NCI-H1930 (cell line): ENCODE measurements at places on chromosomes 6 and 20.
A peak's percentile ranks its signal among the peaks of the same experiment; 100 is the strongest.

DNA sequence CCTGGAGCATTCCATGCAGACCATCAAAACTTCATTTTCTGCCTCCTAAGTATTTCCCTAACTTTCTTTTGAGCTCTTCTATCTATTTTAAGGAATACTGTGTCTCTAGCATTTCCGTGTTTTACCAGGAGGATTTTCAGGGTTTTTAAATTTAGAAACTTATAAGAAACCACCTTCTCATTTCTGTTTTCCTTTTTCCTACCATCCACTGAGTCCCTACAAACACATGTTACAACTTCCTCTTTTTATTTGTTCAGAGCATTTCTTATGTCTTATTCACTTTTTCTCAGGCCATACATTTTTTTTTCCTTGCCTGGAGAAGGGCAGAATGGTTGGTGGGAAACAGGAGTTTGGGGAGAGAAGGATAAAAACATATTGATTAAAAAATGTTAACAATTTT, 130.0 kb upstream of the BMP5 start:
- no peak for DNase-seq

DNA sequence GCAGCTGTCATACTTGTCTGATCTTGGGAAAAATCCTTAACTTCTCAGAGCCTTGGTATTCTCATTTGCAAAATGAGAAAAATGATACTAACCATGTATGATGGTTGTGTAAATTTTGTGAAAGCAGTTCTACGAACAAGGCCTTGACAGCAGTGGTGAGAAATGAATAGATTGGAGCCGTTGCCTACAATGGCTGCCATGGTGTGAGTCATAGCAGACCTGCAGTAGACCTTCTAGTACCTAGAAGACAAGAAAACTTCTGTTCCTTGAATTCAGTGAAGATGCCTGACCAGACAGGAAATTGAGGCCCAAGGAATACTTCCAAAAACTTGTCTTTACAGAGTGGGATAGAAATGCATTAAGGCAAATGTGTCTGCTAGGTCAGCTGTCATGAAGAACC, 338.9 kb downstream of the QKI start:
- DNase-seq = no peak

DNA sequence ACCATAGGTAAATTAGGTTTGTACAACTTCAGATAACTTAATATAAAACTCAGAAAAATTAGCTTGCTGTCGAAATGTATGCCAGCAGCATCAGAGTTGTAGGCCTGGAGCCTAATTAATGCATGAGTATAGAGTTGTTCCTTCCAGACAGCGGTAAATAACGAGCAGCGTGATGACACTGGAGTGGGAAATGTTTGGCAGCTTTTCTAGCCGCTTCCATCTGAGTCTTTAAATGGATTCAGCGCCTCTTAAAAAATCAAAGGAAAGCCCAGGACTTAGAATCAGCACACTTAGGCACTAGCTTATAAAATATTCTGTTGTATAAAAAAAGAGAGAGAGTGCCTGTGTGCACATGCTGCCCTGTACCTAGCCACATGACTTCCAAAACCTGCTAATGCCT, 43.7 kb upstream of the SYNJ2 start:
- no peak for DNase-seq

DNA sequence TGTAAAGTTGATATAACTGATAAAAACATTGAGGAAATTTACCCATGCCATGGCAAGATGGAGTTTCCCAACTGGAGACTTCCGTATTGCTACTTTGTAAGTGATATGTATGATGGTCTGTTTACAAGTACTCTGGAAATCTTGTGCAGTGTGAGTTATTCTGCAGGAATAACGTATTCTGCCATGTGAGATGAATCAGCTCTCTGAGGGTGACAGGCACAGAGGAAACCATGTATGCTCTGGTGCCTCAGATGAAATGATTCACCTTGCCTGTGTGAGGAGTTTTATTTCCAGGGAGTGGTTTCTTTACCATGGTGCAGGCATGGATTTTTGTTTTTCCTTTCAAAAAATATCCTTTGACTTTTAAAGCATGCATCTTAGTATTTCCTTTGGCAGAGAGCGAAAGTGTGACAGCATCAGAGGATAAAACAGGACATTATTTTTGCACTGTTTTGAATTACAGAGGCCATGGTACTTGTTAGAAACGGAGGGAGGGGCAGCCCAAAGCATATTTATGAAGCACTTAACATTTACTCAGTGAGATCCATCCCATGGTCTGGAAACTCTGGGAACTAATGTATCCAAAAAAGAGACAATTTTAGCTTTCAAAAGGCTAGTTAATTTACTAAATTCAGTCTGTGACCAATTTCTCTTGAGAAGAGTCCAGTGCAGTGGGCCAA, 36.0 kb upstream of the MTRF1L start:
- no peak for DNase-seq

GRCh38 chr6:157632821-157633220, 190.2 kb upstream of the SNX9 start:
- no peak for DNase-seq

DNA sequence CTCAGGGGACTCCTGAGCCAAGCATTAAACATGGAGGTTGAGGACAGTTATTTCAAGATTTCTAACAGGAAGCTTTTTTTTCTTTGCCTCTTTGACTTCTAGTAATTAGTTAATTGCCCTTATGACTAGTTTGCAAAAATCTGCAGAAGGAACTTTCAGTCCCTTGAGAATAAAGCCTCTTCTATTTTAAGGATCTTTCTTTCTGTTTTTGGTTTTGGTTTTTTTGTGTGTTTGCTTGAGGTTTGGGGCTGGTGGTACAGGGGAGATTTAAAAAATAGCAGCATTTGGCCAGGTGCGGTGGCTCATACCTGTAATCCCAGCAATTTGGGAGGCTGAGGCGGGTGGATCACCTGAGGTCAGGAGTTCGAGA, 259.3 kb downstream of the BMP7 start:
- DNase-seq = no peak

DNA sequence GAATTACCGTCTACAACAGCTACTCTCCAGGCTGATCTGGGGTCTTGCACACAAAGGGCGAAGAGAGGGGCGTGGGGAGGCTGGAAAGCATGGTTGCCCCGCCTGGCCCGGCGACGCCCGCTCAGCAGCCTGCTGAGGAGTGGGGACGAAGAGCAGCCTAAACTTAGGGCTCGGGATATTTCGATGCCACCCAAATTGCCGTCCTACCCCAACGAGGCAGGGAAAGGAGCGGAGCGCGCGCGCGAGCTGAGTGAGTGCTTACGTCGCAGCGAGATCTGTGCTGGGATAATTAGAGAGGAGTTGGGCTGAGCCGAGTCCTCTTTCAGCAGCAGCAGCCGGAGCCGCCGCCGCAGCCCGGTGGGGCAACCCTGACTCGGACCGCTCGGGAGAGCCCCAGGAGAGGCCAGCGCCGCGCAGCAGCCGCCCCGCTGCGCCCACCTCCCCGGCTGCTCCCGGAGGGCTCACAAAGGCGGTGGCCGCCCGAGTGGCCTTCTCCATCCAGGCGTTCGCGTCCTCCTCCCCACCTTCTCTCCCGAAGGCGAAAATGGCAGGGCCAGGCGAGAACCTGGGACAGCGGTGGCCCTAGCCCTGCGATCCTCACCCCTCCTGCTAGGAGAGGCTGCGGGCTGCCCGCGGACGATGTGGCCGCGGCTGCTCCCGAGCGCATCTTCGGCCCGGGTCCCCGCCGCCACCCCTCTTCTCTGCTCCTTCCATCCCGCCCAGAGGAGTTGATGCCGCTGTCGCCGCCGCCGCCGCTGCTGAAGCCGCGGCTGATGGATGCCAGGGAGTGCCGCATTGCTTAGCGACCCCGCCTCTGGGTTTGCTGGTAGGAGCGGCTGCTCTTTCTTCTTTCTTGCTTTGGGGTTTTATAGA, at the start of gene CLVS2:
Gene CLVS2, plus strand, starts transcription at position 315 of the 873 bp plus-strand sequence. CDS start 1,543 bp downstream, outside the sequence.
- peak; percentile 45 for DNase-seq

DNA sequence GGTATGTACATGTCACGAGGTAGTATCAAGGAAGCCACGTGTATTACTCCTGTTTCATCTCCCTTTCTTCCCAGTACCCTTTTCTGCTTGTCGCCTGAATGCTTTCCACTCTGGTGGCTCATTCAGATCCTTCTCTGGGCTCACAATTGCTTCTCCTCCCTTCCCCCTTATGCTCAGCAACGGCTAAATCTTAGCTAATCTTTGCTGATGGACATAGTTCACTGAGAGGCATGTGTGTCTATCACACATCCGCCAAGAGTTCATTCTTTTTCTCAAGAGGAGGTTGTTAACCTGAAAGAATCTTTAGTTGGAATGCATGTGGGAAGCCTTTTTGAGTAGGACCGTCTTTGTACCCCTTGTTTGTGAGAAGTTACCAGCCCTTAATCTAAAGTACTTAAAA, 25.8 kb upstream of the MROH8 start:
- DNase-seq = no peak

- no peak for DNase-seq
Measured at GRCh38 chr6:159535656-159536350, 157.2 kb downstream of the SOD2 start.

DNA sequence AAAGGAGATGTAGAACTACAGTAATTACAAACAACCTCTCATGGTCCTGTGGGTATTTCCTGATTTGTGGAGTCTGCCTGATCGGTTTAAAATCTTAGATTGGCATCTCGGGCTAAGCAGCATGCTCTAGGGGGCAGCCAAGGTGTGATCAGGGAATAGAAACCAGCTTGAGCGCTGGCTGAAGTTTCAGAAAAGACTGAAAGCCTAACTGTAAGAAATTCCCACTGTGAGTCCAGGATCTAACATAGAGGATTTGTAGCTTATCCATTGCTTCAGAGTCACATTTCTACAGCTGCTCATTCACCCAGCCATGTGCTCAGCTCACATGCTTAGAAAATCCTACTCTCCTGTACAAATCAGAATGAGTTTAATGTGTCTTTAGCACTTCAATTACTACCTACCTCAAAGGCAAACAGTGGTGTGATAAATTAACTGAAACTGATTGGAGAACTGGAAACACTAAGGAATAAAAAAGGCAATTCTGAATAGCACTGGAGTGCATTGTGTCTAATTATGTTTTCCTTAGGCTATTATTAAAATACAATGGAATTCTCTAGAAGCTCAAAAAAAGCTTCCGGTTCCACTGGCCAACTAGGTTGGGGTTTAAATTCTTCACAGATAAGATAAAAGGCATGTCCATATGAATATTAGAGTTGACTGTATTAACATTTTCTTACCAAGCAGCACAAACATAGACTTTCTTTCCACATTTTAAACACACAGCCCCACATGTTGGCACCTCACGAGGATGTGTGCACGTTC, 73.8 kb upstream of the MPC1 start:
- no peak for DNase-seq

DNA sequence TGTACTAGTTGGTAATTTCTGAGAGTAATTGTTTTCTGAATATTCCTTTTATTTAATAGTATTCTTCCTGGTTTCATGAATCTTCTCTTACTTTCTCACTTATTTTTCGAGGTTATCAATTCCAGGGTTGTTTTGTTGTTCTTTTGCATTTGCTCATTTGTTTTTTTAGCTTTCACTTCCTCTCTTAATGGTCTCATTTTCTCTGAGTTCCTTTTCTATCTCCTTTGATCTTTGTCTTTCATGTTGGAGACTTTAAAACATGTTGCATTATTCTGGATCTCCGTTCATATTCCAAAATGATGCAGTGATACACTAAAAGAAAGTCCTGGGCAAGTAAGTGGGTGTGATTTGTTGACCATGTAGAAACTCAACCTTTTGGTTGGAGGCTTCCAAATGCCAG, 345.3 kb upstream of the SLC35B3 start:
- DNase-seq = no peak

DNA sequence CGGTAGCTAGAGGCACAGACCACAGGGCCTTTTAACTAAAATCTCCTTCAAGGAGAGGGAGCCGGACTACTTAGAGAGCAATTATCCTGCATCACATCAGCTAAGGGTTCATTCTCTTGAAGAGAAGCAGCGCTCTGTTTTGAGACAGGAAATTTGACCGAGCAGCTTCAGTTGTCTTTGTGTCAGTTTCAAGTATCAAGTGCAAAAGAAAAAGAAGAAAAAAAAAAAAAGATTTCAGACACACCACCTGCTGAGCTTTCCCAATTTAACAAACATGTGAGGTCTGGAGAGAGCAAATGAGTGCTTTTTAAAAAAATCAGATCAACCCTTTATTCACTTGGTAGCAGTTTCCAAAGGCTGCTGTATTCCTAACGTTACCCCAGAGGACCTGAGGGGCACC, 273.5 kb upstream of the POU3F2 start:
- no peak for DNase-seq

GRCh38 chr6:43825187-43826115, 55.4 kb downstream of the VEGFA start:
- DNase-seq = no peak

DNA sequence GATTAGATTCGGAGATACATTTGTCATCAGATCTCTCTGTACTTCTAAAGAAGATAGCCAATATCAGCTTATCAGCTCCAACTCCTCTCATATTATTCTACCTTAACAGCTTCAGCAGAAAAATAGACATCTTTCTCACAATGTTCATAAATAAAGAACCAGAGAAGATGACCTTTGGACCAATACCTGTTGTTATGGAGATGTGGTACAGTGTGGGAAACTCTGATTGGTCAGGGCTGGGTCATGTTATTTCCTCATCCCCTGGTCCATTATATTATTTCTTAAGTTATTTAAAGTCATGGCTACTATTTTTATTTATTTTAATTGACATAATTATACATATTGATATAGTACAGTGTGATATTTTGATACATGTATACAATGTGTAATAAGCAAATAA, 35.9 kb upstream of the POLR1H start:
- DNase-seq = no peak

DNA sequence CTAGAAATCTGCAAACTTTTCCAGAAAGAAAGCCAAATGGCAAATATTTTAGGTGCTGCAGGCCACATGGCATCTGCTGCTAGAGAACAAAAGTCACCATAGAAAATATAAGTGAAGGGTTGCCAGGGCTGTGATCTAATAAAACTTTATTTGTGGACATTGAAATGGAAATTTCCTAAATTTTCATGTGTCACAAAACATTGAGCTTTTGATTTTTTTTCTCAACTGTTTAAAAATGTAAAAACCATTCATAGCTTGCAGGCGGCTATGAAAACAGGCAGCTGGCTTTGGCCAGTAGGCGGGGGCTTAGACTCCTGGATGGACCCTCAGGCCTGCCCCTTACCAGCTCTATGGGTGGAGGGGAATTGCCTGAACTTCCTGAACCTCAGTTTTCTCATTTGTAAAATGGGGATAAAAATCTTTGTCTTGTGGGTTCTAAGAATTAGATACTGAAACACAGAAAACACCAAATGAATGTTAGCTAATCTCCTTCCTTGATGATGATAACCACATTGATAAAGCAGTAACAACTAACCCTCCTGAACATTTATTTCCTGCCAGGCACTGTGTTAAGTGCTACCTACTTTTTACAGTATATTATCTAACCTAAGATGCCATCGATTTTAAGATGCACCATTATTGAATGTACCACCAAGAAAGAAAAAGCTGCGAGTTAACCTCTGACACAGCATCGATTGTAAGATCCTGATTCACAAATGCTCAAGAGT, 85.5 kb downstream of the SLC22A23 start:
- no peak for DNase-seq

DNA sequence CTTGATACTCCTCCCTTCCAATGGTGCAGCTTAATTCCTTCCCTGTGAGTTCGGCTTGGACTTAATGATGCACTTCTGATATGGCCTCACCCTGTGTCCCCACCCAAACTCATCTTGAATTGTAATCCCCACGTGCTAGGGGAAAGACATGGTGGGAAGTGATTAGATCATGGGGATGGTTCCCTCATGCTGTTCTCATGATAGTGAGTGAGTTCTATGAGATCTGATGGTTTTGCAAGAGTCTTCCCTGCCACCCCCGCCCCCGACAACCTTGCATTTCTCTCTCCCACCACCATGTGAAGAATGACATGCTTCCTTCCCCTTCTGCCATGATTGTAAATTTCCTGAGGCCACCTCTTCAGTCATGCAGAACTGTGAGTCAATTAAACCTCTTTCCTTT, 50.3 kb upstream of the HLA-G start:
- DNase-seq = no peak
